Coronary artery (tissue), 2 donors: ENCODE measurements at places on chromosomes 3 and 15.

DNA sequence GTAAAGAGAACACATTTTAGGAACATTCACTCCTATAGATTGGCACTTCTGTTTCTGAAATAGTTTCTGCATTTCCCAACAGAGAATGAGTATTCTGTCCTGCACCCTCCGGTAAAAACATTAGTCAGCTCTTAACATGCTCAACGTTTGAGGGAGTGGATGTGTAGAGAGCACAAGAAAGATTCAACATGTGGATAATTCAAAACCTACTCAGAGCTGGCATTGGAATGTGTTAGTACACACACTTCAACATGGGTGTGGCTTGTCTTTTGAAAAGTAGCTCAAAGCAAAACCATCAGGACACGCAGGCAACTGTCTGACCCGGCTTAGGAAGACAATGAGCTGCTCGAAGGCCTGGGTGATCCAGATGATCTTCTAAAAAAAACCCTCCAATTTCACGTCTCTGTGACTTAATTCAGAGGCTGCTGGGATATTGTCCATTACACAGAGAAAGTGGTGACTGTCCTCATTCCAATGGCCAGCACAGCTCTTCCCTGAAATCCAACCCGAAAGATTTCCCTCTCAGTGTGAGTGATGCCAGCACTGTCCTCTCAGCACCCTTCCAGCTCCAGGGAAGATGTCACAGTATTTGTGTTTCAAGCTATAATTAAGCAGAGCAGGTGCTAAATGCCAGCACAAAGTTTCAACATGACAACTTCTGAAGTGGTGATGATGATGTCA lies 18.1 kb downstream of the FBN1 start:
- DNase-seq = no peak

DNA sequence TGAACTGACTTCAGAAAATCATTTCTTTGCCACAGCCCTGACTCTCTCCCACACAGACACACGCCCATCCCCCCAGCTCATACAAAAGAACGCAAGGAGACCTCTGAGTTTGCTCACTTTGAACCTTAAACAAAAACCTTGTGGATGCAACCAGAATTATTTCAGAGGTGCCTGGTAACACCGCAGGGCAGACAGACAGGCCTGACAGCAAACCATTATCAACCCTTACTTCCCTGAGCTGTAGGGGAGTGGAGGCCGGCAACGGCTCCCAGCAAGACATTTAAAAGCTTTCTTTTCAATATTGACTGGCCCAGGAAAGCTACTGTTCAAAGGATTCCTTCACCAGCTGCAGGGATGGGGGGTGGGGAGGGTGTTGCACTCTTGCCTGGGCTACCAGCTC lies 2.0 kb upstream of the EFCC1 start:
- no peak for DNase-seq

DNA sequence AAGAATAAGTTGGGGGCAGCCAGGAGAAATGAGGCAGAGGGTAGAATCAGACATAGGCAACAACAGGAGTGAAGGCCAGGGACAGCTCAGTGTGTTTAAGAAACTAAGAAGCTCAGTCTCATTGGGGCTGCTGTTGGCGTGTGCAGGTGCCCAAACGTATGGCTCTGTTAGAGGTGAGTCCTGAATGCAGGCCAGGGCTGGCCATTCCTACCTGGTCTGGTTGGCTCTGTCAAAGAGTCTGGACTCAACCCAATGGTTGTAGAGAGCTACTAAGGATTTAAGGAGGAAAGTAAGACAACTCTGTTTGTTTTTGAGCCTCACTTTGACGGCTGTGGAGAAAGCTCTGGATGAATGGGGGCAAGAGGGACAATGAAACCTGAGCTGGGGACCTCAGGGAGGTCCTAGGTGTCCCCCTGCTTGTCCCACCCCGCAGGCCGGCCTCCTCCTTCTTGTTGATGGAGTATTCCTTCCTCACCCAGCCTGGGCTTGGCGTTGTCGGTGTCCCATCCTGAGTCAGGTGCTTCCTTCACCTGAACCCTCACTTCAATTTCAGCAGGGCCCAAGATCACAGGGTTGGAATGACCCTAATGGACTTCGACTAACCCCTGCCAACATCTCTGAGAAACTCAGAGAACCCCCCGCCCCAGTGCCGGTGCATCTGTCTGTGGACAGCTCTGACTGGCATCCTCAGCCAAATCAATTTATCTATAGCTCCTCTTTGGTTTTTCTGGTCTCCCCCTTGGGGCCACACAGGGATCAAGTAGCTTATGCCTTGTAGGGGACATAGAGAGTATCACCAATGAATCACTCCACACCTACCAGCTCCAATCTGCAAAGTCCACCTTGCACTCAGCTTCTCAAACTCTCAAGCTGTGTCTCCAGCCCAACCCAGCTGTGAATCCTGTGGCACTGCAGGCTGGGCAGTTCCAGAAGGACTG lies 8.3 kb downstream of the ITGA11 start:
- peak; percentile 59 for DNase-seq

GRCh38 chr3:9123840-9124239 lies 125.6 kb downstream of the SRGAP3 start:
- DNase-seq = no peak

DNA sequence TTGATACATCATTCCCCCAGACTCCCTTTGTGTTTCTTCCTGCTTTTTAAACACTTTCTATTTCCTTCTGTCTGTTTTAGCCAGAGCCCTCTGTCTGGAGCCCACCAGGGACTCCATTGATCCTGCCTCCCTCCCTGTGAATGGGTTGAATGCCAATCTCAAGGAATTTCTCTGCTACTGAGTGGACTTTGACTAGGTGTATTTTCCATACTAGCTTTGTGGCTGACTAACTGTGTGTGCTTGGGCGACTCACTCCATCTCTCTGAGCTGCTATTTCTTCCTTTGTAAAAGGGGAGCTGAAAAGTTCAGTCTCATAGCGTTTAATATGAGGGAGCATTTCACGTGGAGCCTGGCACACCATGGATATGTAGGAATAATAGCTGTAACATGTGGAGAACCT lies 98.8 kb downstream of the EEFSEC start:
- no peak for DNase-seq

DNA sequence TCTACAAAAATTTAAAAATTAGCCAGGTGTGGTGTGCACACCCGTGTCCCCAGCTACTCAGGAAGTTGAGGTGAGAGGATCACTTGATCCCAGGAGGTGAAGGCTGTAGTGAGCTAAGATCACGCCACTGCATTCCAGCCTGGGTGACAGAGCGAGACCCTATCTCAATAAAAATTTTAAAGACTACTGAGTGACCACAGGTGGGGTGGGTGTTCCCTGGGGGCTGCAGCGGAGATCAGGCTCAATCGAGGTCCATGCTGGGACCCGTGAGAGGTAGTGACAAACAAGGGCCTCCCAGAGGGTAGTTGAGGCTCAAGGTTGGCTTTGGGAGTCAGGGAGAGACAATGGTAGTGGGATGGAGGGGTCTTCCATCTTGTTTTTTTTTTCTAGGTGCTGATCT lies 38.9 kb upstream of the LIMD1 start:
- no peak for DNase-seq

DNA sequence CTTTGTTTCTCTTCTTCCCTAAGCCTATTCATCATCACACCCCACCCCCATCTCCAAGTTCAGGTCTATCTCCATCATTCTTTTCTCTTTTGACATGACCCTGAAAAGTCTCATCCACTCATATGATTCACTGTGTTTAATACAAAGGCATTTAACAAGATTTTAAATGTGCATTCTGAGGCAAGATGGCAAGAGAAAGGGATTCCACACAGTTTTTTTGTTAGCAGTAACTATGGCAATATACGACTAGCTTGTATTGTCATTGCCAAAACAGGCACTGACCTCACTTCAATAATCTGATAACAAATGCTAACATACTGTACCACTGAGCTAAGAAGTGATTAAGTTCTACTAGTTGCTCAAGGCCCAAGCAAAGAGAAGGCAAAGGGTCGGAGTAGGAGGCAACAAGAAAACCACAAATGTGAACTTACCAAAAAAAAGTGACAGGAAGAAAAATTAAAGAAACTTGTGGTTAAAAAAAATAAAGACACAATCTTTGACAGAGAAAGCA lies 53.2 kb downstream of the FBN1 start:
- no peak for DNase-seq

DNA sequence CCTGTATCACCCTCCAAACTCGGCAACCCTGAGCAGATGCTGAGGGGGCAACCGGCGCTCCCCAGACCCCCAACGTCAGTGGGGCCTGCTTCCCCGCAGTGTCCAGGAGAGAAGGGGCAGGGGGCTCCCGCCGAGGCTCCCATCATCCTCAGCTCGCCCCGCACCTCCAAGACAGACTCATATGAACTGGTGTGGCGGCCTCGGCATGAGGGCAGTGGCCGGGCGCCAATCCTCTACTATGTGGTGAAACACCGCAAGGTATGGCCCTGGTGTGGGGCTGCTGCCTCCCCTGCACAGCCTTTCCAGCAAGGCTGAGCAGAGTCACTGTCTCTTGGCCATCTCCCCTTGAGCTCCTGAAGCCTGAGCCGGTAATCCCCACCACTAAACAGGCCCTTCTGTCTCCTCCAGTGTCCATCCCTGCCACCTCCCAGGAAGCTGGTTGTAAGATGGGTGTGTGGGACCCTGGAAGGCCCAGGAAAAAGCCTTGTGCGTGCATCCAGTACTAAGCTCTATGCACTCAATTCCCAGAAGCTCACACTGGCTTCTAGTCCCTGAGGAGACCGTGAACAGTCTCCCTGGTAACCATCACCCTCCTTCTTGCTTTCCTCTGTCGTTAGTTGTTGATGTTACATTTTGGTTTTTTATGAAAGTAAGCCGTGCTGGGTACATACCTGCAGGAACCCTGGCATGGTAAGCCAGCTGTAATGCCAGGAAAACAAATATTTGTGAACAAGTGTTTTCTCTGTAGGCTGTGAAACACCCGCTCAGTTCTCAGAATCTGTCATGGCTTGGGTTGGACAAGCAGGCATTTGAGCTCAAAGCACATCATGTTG lies 63.3 kb downstream of the BOC start:
- DNase-seq = no peak

DNA sequence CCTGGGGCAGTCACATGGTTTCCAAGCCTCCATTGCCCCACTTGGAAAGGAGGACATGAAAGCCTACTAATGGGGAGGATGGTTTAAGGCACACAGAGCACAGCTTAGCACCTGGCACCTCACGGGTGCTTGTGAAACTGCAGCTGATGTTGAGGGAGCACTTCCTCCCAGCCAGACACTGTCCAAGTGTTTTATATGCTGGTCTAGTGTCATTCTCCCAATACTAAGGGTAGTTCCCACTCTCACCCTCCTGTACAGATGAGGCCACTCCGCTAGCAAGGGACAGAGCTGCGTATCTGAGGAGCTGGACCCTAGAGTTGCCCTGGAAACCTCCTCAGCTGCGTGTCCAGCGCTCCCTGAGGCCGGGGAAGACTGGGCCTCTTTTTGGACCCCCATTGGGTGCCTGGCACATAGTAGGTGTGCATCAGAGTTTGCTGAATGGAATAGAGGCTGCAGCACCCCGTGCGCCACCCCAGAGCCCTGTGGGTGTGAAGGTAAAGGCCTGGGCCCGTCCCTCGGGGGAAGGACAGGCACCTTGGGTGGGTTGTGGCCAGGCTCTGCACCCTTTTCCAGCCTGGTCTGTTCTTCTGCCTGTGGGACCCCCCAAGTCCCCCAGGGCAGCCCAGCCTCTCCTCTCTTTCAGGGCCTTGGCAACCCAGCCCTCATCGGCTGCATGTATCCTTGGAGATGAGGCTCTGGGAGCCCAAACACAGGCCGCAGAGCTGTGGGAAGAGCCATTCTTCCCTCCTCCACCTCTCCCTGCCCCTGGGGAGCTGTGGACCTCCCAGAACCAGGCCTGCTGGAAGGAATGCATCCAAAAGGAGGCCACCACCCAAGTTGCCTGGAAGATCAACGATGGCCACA lies 31.3 kb downstream of the DNASE1L3 start:
- no peak for DNase-seq

GRCh38 chr3:20405744-20406143 lies 219.7 kb upstream of the SGO1 start:
- no peak for DNase-seq

DNA sequence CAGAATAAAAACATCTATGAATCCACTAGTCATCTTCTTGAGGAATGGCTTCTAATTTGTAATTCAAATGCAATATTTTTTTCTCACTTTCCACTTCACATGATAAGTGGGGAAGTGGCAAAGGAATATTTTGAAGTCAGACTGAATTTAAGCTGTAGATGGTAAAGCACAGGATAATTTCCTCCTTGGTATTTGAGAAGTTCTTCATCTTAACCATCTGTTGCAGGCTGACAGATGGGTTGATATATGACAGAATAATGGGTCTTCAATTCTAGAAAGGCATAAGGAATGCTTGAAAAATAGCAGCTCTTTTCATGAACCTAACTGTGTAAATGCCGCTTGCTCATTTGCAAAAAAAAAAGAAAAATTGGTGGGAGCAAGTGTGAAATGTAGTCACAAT lies 66.5 kb upstream of the SNTN start:
- DNase-seq = no peak

DNA sequence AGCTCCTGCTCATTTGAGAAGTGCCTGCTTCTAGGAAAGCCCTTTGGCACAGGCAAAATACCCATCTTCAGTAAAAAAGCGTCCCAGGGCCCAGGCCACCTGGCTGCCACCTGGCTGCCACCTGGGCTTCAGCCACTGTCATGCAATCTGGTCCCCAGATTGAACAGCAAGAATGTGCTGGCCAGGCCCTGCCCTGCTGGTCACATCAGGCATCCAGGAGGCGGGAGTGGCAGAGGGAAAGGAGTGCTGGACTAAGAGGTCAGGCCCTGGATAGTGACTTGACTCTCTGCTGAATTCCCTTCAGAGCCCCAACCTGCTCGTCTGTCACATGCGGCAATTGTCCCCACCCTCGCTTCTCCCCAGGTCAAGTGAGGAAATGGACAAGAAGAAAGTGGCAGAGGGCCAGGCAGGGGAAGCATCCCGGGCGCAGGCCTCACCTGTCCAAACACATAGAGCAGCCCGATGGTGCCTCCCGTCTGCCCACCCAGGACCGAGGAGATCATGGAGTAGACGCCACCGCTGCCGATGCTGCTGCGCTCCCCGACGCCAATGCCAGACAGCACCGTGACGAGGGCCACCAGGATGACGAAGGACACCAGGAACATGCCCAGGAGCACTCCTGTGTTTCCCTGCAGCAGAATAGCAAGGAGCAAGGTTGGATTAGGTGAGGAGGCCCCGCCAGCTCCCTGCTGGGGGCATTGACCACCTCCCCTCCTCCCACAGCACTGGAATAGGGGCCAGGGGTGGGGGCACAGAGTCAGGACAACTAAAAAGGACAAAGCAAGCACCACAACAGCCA lies 25.5 kb downstream of the SLC12A8 start:
- no peak for DNase-seq
